ENCODE measurements at places on chromosomes 7 and 10.

DNA sequence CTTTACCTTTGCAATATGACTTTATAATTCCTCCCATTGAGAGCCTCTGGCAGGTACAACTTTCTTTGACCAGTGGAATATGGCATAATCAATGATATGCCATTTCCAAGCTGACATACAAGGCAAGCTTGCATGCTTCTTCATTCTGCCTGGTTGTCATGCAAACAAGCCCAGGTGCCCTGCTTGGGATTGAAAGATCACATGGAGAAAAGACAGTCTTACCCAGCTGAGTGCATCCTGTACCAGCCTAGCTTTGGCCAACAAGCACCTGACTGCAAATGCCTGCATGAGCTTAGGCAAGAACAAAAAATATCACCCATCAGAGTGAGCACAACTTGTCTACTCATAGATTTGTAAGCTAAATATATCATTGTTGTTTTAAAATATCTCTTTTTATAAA lies 82.9 kb upstream of the KCND2 start:
- no peak for DNase-seq

DNA sequence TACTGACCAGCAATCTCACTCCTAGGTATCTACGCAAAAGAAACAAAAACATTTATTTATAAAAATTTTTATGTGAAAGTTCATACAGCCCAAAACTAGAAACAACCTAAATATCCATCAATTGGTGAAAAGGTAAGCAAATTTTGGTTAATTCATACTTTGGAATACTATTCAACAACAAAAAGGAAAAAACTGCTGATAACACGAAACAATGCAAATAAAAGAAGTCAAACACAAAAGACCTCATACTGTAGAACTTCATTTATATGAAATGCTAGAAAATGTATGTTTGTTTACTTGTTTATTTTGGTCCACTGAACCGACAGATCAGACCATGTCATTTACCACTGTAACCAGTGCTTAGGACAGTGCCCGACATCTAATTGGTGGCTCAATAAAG lies 60.3 kb downstream of the USP6NL start:
- no peak for DNase-seq

GRCh38 chr7:44378744-44379143 lies 53.4 kb upstream of the CAMK2B start:
- no peak for DNase-seq

GRCh38 chr10:114042895-114043531 lies 653 bp upstream of the ADRB1 start:
- no peak for DNase-seq

DNA sequence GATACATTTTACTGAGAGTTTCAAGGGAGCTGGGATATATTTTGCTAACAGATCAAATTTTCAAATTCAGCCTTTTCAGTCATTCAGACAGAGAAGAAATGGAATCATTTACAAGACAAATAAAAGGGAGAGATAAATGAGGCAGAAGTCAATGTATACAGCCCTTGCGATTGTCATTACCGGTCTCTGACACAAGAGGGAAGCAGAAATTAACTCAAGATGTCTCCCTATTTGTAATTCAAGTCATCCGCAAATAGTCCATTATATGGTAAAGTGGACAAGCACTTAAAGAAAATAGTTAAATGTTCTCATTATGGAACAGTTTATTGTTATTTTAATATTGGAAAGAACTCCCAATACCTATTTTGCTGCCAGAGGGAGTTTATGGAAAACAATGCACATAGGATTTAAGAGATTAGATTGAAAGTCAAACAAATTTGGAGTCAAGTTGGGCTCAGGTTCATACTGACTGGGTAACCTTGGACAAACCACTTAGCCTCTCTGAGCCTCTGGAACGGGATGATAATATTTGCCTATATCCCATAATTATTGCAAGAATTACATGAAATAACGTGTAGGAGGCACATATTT lies 89.3 kb upstream of the PRKCQ start:
- DNase-seq = no peak

GRCh38 chr7:139777133-139777891 lies 486 bp downstream of the HIPK2 start:
- peak; percentile 40 for DNase-seq

GRCh38 chr7:47528471-47528870 lies 53.4 kb downstream of the TNS3 start:
- DNase-seq = no peak

GRCh38 chr10:47300429-47300931 lies 483 bp downstream of the GDF10 start:
- no peak for DNase-seq

DNA sequence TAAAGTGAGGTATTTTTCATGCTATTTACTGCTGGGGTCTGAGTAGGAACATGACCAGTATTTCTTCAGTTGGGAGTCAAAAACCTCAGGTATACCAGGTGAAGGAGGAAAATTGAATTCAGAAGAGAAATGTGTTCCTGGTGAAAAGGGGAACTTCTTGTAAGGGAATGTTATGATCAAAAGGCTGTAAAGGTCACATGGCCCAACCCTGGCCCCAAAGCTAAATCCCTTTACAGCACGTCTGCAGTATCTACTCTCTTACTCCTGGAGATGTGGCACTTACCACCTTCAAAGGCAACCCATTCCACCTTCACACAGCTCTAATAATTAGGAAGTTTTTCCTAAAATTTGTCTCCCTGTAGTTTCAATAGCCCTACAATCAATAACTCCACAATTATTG lies 15.2 kb downstream of the PIK3AP1 start:
- no peak for DNase-seq

GRCh38 chr10:114683162-114683561 lies 25.1 kb upstream of the ABLIM1 start:
- no peak for DNase-seq

- DNase-seq = no peak
These were observed 353.6 kb downstream of the GALNT17 start for GRCh38 chr7:71485586-71485985.

- no peak for DNase-seq
These were observed 5.8 kb upstream of the POLM start for GRCh38 chr7:44087911-44088838.

DNA sequence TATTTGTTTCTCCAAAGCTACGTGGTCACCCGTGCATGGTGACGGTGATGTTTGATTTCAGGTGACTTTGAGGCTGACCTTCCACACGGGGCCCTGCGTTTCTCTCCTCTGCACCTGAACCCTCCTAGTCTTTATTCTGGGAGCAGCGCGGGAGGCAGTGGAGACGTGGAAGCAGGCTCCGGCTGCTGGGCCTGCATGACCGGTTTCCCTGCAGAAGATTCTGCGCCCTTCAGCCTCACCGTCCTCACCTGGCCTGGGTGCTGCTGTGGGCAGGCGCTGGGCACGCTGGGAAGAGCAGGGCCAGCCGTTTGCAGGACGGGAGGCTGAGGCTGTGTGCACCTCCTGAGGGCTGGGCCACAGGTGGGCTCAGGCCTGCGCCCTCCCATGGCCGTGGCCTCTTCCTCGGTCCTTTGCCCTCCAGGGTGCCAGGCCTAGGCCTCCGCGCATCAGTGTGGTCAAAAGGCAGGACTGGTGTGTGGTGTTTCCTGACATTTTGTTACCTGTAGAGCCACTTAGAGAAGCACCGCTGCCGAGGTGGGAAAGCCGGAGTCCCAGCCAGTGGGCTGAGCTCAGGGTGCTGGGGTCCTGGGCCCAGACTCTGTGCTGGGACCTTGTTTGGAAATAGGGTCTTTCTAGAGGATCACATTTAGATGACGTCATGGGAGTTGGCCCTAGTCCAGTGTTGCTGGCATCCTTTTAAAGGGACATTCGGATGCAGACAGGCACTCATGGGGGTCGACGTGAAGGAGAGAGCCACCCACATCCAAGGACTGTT lies 478.3 kb downstream of the DNAJB6 start:
- DNase-seq = no peak

GRCh38 chr10:65670087-65670486 lies 1255.7 kb upstream of the LRRTM3 start:
- no peak for DNase-seq

GRCh38 chr7:900331-901040 lies 24.1 kb downstream of the GET4 start:
- no peak for DNase-seq

- DNase-seq = no peak
These were observed 39.9 kb downstream of the CYTH3 start for GRCh38 chr7:6232534-6232933.

- no peak for DNase-seq
These were observed 28.2 kb downstream of the TSPAN15 start for GRCh38 chr10:69479240-69480067.

- DNase-seq = peak; percentile 58
These were observed 46.4 kb upstream of the TMEM72 start for GRCh38 chr10:44864637-44865288.

GRCh38 chr10:131464789-131465188 lies 153.3 kb upstream of the TCERG1L start:
- DNase-seq = no peak

- DNase-seq = no peak
These were observed 982.2 kb downstream of the REEP3 start for GRCh38 chr10:64503429-64503828.

- DNase-seq = no peak
These were observed 27.5 kb downstream of the MICALL2 start for GRCh38 chr7:1431634-1432380.

DNA sequence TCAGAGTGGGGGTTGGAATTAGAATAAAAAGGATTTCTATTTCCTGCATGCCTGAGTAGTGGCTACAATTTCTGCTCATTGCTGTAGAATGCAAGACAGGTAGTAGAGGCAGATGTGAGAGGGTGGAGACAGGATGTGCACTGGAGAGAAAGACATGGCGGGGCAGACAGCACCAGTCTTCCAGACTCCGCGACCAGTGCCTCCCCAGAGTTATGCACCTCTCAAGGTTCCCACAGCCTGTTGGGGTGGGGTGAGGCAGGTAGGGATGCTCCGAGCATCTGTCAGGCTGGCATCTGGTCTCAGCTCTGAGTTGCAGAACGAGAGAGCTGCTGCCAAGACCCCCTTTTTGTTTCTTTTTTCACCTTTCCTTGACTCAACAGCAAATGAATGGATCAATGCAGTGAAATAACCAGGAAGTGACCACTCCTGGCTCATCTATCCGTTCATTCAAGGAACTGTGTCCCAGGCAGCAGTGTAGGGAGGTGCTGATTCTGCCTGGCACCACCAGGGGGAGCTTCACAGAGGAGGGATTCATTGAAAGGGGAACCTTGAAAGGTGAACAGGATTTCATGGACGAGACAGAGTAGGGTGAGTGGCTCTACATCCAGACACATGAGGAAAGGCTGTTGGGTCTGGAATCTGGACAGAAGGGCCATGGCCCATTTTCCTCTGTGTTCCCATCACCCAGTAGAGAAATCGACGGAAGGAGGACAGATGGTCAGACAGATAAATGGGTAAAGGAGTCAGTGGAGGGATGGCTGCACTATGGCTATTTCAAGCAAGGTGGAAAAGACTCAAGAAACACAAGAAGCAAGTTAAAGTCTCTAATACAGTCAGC lies 17.2 kb upstream of the SLC18A3 start:
- DNase-seq = peak; percentile 9

DNA sequence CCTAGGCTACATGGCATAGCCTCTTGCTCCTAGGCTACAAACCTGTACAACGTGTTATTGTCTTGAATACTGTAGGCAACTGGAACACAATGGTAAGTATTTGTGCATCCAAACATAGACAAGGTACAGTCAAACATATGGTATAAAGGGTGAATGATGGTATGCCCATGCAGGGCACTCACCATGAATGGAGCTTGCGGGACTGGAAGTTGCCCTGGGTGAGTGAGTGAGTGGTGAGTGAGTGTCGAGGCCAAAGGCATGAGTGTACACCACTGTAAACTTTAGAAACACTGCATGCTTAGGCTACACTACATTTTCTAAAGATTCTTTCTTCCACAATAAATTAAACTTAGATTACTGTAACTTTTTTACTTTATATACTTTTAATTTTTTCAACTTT lies 165.7 kb downstream of the PARD3 start:
- DNase-seq = no peak

- no peak for DNase-seq
These were observed 1.0 kb downstream of the CHST15 start for GRCh38 chr10:124092250-124092859.

GRCh38 chr10:117531371-117532002 lies 11.1 kb upstream of the EMX2 start:
- DNase-seq = no peak

DNA sequence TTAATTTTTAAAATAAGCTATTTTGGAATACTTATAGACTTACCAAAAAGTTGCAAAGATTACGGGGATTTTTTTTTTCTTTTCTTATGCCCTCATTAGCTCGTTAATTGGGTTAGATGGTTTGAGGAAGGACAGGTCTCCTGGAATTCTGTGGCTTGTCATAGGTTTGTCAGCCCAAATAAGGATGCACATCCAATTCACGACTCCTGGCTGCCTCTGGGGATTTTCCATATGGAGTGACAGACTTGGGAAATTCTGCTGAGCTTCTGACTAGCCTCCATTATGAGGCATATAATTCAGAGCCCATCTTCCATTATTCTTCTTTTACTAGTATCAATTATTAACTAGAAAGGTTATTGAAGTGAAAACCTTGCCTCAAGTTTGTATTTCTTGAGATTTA lies 102.1 kb downstream of the AUTS2 start:
- no peak for DNase-seq

- no peak for DNase-seq
These were observed 120.8 kb upstream of the PDLIM1 start for GRCh38 chr10:95411635-95412034.

Measured in stimulated activated CD4-positive, alpha-beta T cell treated with anti-CD3 and anti-CD28 coated beads, Interleukin-15, amount 100 ng/mL, for 1 hour (primary cell).